Stimulated activated CD8-positive, alpha-beta memory T cell treated with anti-CD3 and anti-CD28 coated beads, Interleukin-4, amount 100 ng/mL, for 4 hours (primary cell): ENCODE measurements at places on chromosomes 2 and 18.

DNA sequence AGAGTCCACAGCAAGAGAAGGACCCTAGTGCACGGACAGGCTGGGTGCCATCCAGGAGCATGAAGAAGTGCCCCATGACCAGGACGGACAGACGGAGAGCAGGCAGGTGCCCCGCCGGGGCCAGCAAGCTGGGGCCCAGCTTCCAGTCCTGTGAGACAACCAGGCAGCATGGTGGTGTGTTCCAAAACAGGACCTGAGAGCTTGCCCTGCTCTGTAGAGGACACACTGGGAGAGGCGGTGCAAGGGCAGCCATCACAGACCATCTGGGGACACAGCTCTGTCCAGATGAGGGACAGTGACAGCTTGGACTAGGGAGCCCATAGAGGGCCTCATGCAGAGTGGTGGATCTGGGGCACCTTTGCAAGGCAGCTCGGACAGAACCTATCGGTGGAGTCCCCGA lies 279.8 kb downstream of the EIPR1 start:
- no peak for DNase-seq

DNA sequence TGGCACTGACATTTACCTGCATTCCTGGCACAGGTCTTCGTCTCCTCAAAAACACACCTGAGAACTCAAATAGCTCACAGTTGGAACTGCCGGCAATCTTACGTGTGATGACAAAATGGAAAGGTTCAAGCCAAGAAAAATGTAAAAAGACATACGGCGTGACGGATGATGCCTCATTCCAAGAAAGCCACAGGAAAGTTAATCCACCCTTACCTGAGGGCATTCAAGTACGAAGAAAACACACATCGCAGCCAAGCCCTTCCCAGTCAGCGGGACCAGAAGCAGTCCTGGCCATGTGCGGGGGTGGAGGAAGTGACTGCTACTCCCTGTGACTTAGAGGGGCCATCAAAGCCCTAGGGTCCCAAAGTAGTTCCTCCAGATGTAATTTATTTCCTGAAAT lies 986.3 kb upstream of the CELF4 start:
- DNase-seq, result no peak

DNA sequence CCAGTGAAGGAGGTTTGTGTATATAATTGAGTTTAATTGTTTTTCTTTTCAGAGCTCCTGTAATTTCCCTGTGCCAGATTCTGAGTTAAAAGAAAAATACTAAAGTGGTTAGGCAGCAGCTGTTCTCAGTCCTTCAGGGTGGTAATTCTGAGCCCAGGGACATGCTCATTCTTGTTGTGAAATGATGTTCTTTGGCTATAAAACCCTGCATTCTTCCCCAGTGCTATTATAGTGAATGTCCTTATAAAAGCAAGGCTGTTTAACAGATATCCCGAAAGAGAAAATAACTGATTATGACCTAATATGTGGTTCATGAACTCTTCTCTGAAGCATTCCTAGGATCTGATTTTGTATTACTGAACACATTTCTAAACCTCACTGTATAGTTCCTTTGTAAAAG lies 34.0 kb downstream of the ADAM23 start:
- no peak for DNase-seq

DNA sequence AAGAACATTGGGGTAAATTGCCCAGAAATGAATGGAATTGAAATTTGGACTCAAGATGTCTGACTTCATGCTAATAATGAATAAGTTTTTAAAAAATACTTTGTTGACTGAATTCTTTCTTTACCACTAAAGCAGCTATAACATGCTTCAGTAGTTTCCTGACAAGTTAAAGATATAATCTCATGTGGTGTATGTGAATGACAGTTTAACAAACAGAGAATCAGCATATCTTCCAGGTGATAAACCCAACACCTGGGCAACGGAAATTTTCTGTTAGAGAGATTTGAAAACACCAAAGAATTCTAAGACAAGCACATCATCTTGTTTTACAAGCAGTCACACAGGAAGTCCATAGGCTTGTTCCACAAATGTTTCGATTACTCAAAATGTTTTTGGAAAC lies 372.6 kb upstream of the VRK2 start:
- DNase-seq, result no peak

- no peak for DNase-seq
These were observed 150.9 kb downstream of the CD8B2 start for GRCh38 chr2:106638043-106638442.

- no peak for DNase-seq
These were observed 32.4 kb downstream of the TTLL4 start for GRCh38 chr2:218743068-218743467.

GRCh38 chr18:13537022-13537780 lies 189.2 kb downstream of the FAM210A start:
- no peak for DNase-seq

GRCh38 chr2:216029416-216030129 lies 16.2 kb upstream of the MREG start:
- no peak for DNase-seq

GRCh38 chr2:134405611-134406081 lies 151.8 kb downstream of the MGAT5 start:
- no peak for DNase-seq

DNA sequence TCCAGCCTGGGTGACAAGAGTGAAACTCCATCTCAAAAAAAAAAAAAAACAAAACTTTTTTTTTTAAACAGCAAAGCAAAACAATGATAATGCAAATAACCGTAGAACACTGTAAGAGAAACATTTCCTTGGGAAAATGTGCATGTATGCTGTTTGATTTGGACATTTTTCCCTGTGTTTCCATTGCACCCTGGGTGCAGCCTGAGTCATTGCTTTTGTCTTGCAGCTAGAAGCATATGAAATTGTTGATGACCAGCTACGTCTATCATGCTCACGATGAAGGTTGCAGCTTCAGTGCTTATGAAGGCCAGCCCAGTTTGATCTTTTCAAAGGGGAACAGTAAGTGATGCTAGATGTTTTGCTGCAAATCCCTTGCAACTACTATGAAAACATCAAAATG lies 41.5 kb downstream of the MOGAT1 start:
- no peak for DNase-seq

GRCh38 chr2:105935063-105935462 lies 190.4 kb downstream of the NCK2 start:
- no peak for DNase-seq

GRCh38 chr2:121334581-121335293 lies 49.7 kb upstream of the TFCP2L1 start:
- DNase-seq, result no peak

GRCh38 chr2:120177973-120178372 lies 45.2 kb downstream of the TMEM185B start:
- no peak for DNase-seq
